Breast epithelium (tissue), 4 donors: ENCODE measurements at places on chromosomes 12 and 14.

DNA sequence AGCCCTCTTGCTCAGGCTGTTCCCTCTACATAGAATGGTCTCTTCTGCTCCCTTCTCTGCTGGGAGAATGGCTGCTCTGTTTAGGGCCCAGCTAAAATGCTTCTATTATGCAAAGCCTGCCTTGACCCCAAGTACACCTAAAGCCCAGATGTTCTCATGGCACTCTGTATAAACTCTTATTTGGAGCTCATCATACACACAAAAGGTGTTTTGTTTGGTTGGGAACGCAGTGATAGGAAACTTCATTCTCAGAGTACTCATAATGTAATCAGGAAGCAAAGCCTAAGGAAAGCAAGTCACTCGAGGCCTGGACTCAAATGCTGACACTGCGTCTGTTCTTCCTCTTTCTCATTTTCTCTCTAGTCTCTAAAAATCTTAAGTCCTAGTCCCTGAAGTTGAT lies 38.2 kb upstream of the SYCP3 start:
- no peak for DNase-seq

- no peak for DNase-seq
Observed at GRCh38 chr12:131249246-131250027, 295.7 kb downstream of the ADGRD1 start.

- no peak for DNase-seq
Observed at GRCh38 chr12:11758510-11759493, 109.3 kb downstream of the ETV6 start.

GRCh38 chr12:101680647-101681046 lies 16.8 kb upstream of the CHPT1 start:
- DNase-seq, result no peak

- DNase-seq, result no peak
Observed at GRCh38 chr12:92544322-92544721, 158.5 kb upstream of the PLEKHG7 start.

GRCh38 chr14:99690636-99691035 lies 6.5 kb downstream of the CYP46A1 start:
- no peak for DNase-seq

- no peak for DNase-seq
Observed at GRCh38 chr12:121537814-121538698, 42.8 kb downstream of the KDM2B start.

DNA sequence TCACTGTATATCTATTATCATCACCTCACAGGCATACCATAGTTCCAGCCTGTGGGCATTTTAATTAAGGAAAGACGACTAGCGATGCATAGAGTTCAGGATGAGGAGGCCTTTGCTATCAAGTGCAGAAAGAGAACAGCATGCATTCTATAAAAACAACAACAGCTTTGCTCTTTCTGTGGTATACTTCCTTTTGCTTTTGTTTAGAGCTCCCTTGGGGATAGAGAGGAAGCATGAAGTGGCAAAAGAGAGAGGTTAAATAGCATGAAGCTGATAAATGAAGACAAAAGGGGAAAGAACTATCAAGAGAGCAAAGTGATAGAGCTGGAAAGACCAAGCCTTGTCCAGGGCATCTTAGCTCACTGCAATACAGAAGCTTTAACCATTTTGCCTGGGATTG lies 23.5 kb downstream of the IFNG-AS1 start:
- DNase-seq, result no peak

DNA sequence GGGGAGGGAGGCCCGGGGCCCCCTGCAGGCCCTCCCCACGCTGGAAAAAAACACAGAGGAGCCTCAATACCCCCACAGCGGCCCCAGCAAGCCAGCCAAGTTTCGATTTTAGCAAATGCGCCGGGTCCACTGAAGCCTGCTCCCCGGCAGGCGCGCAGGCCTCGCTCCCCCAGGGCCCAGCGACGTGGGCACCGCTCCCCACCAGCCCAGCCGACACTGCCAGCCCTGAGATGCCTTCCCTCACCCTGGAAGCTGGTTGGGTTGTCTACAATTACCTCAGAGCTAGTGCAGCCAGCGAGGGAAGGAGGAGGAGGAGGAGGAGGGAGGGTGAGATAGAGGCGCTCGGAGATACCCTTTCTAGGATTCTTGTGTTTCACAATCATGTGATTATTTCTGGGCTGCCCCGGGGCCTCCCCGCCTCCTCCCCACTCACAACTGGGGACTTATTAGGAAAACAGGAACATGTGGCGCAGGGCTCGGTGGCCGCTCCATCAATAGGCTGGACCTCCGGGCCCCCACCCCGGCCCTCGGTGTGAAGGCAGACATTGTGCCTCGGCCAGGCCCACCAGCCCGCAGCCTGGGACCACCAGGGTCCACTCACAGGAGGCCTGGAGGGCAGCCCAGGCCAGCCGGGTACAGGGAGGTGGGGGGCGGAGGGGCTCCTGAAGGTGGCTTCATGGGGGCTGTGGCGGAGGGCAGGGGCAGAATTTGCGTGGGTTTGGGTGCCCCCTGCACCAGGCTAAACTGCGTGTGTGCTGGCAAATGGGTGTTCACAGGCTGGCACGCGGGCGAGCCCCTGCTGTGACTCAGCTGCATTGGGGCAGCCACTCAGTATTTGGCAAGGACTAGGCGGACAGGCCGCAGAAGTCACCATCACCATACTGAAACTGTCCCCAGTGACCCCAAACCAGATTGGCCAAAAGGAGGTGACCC lies 109.9 kb downstream of the NCOR2 start:
- no peak for DNase-seq

DNA sequence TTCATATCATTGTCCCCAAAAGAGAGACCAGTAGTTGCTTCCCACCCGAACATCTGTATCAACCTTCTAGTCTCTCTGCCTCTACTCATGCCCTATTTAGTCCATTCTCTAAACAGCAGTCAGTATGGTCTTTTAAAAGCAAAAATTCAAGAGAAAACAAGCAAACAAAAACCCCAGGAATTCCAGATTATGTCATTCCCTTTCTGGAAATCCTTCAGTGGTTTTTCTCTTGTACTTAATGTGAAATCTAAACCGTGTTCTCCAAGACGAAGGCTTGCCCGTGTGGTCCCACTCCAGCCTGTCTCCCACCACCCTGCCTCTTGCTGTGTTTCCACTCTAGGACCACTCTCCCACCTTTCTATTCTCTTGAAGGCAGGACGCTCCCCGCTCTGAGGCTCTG lies 90.8 kb downstream of the TMEM30B start:
- no peak for DNase-seq

DNA sequence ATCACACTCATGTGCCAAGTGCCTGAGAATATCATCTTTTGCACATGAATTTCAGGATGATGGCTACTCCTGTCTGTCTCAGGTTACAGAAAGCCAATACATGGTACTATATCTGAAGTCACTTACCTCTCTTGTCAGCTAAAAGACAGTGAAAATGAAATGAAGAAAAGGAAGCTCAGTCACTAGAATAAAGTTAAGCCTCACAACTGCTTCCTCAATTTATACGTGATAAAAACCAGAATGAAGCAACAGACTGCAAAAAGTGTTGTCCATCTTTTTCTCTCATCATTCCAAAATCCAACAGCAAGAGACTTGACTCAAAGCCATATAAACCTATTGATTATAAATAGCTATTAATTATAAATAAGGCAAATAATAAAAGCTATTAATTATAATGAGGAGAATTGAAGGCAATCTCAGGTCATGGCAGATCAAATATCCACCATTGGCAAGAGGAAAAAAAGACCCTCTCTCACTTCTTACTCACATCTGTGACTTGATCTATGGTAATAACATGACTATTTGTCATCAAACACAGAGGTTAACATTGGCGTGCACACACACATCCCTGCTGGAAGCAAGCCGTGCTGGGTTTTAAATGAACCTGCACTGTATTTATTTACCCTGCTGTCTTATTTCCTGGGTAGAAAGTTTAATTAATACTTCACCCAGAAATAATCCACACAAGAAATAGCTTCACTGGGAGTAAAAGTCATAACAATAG lies 10.0 kb downstream of the NIN start:
- no peak for DNase-seq

DNA sequence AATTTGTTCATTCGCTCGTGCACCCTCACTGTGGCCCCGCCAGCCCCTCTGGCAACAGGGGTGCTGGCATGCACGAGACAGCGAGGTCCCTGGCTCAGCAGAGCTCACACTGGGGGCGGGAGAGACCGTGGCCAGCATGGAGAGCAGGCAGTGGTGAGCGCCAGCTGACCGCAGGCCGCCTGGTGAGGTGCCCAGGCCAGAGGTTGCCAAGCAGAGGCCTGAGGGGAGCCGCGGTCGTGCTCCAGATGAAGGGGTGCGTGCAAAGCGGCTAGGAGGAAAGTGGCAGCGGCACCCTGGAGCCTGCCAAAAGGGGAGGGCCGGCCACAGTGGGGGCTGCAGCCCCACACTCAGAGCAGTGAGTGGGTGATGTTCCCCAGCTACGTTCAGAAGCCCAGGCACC lies 56.1 kb downstream of the CDC42BPB start:
- DNase-seq, result no peak

DNA sequence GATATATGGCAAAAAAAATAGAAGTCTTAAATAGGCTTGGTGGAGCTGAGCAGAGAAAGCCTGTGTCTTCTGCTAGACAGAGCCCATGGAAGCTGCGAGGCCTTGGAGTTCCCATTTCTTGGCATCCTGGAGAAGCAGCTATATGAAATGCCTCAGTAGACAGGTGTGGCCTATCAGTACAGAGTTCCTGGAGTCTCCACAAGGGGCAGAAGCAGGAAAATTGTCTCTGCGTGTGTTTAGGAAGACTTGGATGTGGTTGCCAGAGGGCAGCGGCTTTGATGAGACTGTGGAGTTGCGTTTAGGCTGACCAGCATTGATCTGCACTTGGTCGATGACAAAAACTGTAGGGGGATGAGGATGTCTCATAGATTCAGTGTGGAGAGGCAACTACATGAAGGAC lies 334.5 kb upstream of the SEL1L start:
- DNase-seq, result no peak

- DNase-seq, result no peak
Observed at GRCh38 chr14:92161521-92161920, 39.8 kb downstream of the CPSF2 start.

- no peak for DNase-seq
Observed at GRCh38 chr14:87133073-87133801, 859.7 kb downstream of the GALC start.

- DNase-seq, result no peak
Observed at GRCh38 chr14:20415782-20416206, 2.5 kb upstream of the TEP1 start.

- DNase-seq, result no peak
Observed at GRCh38 chr12:27342536-27342935, 9.9 kb downstream of the BMAL2 start.

- DNase-seq, result no peak
Observed at GRCh38 chr14:105589161-105589925, 63.0 kb downstream of the TMEM121 start.

DNA sequence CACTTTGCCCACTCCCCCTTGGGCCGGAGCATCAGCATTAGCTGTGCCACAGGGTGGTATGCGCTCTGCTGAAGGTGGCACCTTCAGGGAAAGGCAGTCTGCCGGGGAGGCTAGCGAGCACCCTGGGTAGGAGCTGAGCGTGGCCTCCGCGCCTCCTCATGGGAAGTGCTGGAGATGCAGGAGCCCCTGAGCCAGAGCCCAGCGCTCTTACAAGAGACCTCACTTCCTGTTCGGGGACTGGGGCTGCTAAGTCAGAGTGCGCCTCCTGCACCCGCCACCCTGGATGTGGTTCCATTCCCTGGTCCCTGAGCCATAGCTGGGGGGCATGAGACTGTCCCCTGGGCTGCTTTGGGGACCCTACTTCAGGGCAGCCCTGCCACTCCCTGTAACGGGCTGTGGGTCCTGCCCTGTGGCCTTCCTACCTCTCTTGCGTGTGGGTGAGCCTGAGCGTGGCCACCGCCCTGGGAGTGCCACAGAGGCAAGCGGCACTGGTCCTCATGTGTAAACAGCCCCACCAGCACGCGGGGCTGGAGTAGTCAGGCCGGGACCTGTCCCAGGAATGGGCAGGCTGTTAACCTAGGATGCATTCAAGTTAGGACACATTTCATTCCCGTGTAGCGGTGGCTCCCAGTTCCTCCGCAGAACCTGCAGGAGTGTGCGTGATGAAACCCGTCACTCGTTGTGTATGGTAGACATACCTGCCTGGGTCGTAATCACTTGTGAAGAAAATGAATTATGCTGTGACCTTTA lies 19.4 kb downstream of the COA8 start:
- peak; percentile 81 for DNase-seq

GRCh38 chr14:85060121-85060520 lies 469.8 kb upstream of the FLRT2 start:
- DNase-seq, result no peak

- DNase-seq, result no peak
Observed at GRCh38 chr12:90826036-90826435, 128.9 kb downstream of the CCER1 start.

DNA sequence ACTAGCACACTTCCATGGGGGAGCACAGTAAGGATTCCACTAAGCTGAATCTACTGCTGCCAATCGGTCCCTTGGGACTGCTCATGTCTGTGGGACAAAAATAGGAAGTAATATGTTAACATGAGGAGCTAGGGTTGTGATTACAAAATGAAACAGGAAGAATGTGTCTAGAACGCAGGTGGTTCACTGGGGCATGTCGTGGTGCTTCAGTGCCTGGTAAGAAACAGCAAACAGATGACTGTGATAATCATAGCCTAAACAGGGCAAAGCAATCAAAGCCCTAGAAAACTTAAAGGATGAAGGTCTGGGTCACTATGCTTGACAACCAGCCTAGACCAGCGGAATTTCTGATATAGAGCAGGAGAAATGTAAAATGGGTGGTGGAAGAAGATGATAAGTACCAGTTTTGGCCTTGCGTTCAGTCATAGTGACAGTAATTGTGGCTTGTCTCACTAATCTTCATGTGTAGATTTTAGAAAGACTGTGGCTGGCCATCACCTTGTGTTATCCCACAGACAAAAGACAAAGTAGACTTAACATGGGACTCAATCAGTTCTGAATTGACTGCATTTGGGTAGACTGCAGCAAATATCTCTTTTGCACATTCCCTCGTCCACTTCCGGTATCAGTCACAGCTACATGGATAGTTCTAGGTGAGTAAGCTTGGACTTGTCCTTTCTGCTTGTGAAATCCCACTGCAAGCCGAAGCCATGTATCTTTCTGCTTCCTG lies 51.4 kb downstream of the WASHC3 start:
- no peak for DNase-seq

- no peak for DNase-seq
Observed at GRCh38 chr14:106309423-106309822, 783.0 kb downstream of the TMEM121 start.

DNA sequence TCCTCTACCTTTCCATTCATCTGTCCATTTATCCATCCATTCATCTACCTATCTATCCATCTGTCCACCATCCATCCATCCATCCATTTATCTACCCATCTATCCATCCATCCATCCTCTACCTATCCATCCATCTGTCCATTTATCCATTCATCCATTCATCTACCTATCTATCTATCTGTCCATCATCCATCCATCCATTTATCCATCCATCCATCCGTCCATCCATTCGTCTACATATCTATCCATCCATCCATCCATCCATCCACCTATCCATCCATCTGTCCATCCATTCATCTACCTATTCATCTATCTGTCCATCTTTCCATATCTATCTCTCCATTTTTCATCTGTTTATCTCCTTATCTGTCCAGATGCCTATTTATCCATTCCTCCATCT lies 21.0 kb downstream of the CABP1 start:
- DNase-seq, result no peak
